ENCODE measurements at places on chromosomes 4 and X.

DNA sequence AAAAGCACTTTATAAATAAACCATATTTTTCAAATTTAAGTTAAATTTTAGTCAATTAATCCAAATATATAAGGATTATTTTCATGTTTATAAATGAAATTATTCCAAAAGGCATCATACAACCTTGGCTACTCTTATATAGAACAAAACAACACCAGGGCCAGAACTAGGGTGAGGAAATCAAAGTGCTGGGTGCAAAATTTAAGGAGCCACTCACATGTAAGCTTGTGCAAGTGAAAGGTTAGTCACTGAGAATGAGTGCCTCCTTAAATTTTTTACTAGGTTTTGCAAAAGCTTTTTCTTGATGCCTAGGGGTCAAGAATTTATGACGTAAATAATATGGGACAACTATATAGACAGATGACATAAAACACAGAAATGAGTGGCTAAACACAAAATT, 83.4 kb upstream of the COX18 start:
- no peak for DNase-seq

DNA sequence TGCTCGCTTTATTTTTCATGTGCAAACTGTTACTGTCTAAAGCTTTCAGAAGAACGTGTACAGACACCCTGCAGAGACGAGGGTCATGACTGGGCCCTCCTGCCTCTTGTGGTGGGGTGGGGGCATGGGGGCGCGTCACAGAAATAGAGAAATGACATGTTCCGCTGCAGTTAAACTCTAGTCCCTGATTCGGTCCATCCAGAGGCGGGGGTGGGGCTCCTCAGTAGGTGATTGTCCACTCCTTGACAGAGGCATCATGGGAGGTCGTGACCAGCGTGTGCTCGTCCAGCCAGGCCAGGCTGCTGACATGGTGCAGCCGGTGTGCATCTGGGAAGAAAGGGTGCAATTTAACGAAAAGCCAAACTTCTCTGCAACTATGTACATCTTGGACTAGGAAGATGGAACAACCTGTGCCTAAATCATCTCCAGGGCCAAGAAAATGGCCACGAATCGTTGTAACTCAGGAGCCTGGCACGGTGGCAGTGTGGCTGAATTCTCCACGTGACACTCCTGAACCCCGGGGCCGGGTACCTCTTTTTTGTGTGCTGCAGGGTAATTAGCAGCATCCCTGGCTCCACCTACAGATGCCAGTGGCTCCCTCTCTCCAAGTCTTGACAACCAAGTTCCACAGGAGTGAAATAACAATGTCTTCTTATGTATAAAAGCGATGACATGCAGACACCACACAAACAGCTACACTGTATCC, 41.3 kb downstream of the WDR1 start:
- DNase-seq: no peak

DNA sequence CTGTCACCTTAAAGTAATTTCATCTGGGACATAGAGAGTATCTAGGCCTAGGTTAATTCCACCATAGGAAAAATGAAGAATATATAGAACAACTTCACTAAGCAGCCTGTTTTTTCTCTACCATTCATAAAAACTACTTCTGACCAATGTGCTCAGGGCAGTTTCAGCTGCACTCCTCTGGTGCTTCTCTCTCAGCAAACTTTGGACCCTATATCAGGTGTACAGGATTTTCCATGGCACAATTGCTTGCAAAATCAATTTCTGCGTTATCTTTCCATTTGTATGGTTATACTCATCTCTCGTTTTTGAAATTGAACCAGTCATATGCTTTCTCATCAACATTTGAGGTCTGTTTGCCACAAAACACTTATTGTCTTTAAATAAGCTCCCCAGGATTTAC, 52.1 kb upstream of the FMR1 start:
- no peak for DNase-seq

DNA sequence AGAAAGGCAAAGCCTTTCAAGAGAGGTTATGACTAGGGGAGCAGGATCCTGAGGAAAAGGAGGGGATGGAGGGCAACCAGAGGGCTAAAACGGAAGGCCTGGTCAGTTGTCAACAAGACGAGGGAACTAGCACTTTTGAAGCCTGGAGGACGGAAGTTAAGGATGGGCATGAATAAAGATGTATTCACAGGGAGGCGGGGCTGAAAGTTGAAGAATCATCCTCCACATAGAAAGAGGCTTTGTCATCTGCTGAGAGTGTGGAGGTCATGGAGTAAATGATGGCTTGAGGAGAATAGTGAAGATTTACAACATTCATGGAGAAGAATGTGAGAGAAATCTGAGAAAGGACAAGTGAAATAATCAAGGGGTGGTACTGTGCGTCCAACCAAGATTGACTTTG, 137.5 kb downstream of the MAGEB17 start:
- no peak for DNase-seq

GRCh38 chr4:23775694-23776093, 114.2 kb downstream of the PPARGC1A start:
- no peak for DNase-seq

GRCh38 chr4:56748271-56748670, 67.2 kb upstream of the HOPX start:
- no peak for DNase-seq

GRCh38 chr4:149719806-149720205, 95.8 kb downstream of the IQCM start:
- no peak for DNase-seq

GRCh38 chrX:154046031-154046781, 26.5 kb upstream of the IRAK1 start:
- DNase-seq: no peak

GRCh38 chr4:122583906-122584305, 37.0 kb downstream of the IL21 start:
- no peak for DNase-seq

GRCh38 chr4:173991316-173991715, 292.2 kb downstream of the FBXO8 start:
- no peak for DNase-seq

DNA sequence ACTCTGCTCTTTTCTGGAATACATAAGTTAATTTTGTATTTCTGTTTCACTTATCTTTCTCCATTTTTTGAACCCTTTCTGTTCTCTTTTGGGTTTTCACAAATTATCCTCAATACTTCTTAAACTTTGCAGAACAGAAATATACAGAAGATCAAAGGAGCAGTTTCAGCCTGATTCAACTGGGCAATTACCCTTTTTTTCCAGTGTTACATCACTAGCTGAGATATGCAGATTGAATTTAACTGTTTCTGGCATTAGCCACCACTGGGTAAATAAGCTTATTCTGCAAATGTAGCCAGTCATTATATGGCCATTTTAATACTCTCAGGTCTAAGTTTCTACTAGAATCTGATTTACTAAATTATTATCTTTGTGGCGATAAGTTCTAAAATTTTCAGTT, 66.9 kb upstream of the GRID2 start:
- DNase-seq: no peak

- no peak for DNase-seq
Observed at GRCh38 chr4:141640696-141641095, 4.3 kb downstream of the IL15 start.

DNA sequence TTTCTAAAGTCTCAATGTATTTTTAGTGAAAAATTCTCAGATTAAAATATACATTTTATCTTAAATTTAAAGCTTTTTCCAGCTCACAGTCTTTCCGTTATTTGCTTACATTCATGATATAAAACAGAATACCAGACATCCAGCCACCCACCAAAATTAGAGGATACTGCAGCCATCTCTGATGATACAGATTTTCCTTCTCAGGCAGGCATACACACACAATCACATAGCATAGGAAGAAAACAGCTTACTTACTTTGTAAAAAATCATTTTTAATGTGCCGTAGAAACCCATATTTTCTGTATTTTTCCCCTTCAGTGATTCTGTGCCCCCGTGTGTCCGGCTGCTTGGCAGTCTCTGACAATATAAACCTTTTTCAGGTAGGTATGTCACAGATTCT, 183.7 kb downstream of the FBXW7 start:
- DNase-seq: no peak

- DNase-seq: no peak
Observed at GRCh38 chr4:879729-880077, 52.4 kb downstream of the GAK start.

GRCh38 chr4:43047058-43047457, 154.5 kb downstream of the GRXCR1 start:
- no peak for DNase-seq

- no peak for DNase-seq
Observed at GRCh38 chr4:24935856-24936255, 23.0 kb upstream of the CCDC149 start.
